ENCODE measurements at places on chromosomes 2 and 18. TPM values are rescaled to one million over a fixed set of nuclear protein-coding genes. Genes with fewer than 3 reads are reported as not detected.

TMBIM1 gene
- total RNA-seq = 177 TPM

SLC38A11 gene
- total RNA-seq = 0.09 TPM

ERICH2 gene
- not detected for total RNA-seq

SERPINB12 gene
- total RNA-seq = not detected

ITGA4 gene
- total RNA-seq = 7.7 TPM

DSEL gene
- total RNA-seq = 1.3 TPM

DOK6 gene
- 0.09 TPM for total RNA-seq

UGT1A3 gene
- total RNA-seq = 0.78 TPM

PROM2 gene
- 0.43 TPM for total RNA-seq

TUBB8B gene
- total RNA-seq = not detected

CSRNP3 gene
- total RNA-seq = 0.75 TPM

LOXL3 gene
- 0.81 TPM for total RNA-seq

CKAP2L gene
- 14.0 TPM for total RNA-seq

- DNase-seq = no peak
Observed at GRCh38 chr2:99356853-99357252, 19.7 kb downstream of the EIF5B start.

DNA sequence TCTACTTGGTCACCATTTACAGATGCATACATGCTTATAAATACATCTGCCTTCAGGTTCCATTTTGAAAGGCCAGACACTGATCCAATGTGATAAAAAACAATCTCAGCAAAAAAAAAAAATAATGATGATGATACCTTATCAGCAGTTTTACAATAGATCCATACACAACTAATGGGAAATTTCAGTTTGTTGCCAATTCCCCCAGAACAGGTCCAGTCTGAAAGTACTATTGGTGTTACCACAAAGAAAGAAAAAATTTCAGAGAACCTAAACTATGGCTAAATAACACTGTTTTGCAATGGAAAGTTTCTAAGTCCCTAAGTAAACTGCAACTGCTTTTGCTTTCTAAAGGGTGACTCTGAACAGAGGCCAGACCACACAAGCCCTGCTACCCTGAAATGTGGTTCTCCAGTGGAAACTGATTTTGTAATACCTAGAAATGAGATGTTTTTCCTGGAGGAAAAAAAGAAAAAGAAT, 54.1 kb downstream of the LPIN2 start:
- DNase-seq = no peak

- no peak for DNase-seq
Observed at GRCh38 chr2:67626656-67627055, 229.5 kb downstream of the ETAA1 start.

DNA sequence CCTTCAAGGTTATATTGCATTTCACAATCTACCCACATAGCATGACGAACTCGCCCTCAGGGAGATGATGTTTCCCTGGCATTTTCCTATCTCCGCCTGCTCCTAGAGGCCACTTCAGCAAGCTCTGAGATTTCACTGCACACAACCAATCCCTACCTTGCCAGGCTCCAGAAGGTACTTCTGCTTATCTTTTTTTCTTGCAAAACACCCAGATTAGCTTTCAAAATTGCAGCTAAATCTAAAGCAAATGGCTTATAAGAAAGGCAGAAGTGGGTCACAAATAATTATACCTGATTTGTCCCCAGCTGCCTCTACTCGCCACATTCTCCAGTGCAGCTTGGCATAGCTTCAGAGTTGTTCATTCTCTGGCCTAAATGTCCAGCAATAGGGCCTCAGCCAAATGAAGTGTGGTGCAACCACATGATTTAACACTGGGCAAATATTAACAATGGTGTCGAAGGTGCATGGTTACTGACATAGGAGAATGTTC, 32.4 kb upstream of the MRPL19 start:
- DNase-seq = no peak

- no peak for DNase-seq
Observed at GRCh38 chr2:152492911-152493310, 157.9 kb downstream of the FMNL2 start.

DNA sequence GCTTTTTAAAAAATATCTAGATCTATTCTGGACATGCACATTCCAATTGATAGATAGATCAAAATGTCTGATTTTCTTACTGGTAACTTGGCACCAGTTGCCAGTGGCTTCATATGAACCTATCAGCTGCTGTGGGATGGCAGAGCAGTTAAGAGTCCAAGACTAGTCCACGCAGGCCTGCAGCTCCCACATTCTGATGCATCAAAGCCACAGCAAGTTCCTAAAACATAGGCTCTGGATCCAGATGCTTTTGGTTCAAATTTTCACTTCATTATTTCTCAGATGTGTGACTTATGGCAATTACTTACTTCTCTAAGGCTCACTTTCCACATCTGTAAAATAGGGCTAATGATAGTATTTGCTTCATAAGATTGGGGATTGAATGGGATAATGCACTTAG, 48.0 kb upstream of the CYP1B1 start:
- DNase-seq = no peak

GRCh38 chr18:12236934-12237832, 17.0 kb upstream of the CIDEA start:
- peak; percentile 34 for DNase-seq

DNA sequence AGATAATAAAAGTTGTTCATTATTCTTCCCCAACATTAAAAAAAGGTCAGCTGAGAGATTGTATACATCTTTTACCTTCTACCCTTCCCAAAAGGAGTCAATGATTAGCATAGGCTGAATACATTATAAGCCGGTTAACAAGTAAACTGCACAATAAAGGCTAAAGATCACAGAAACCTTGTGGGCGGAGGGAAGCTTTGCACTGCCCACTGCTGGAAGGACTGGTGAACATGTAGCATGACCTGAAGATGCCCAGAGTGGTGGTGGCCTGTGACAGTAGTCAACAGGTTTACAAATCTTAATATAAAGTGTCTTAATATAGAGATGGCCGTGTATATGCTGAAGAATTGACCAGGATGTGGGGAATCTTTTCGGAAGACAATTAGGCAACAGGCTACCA, 35.6 kb downstream of the ARL5A start:
- no peak for DNase-seq

GRCh38 chr18:59834267-59834666, 65.5 kb upstream of the PMAIP1 start:
- DNase-seq = no peak

DNA sequence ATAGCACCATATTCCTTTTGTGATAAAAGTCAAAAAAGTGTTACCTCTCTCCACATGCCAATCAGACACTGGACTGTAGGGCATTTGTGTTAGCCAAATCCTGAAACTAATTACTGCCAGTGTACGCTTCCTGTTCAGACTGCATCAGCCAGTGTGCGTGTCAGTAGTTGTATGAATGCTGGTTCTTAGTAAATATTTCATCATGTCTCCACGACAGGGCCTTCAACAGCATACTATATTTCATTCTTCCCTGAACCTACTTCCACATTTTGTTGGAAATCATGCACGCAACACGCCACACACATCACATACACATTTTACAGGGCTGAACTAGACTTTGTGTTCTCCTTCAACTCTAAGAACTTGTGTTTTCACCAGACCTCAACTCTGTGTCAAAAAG, 77.5 kb downstream of the EPB41L3 start:
- no peak for DNase-seq

GRCh38 chr18:25704071-25704470, 352.1 kb upstream of the ZNF521 start:
- DNase-seq = no peak

GRCh38 chr18:36744261-36744876, 84.4 kb downstream of the TPGS2 start:
- no peak for DNase-seq

- DNase-seq = no peak
Observed at GRCh38 chr2:20129331-20130159, 78.1 kb upstream of the LAPTM4A start.

DNA sequence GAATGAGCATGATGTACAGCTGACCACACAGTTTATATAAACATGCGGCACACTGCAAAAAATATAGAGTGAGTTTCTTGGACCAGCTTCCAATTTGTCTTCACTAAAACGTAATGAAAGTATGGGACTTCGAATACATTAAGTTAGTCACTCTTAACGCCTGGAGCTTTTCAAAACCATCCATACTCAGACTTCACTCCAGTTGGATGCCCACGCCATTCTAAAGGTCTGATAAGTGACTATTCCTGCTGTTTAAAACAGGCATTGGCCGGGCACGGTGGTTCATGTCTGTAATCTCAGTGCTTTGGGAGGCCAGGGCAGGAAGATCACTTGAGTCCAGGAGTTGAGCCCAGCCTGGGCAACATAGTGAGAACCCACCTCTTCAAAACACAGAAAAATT, 84.6 kb downstream of the MYL12B start:
- no peak for DNase-seq

DNA sequence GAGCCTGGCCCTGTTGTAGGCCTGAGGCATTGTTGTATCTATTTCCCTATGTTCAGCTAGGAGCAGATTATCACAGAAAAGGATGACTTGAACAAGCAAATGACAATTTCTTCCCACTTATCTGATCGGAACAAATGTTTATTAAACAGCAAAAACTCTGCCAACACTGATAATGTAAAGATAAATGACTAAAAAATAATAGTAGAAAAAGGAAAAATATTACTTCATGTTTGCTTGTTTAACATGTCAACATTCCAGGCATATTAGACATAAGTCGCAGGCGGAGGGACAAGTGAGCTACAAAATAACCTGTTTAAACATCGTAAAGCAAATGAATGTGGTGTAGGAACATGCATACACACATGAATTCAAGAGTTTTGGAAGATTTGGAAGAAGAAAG, 257.9 kb downstream of the TMX3 start:
- DNase-seq = no peak

GRCh38 chr2:31688282-31688681, 107.5 kb upstream of the SRD5A2 start:
- no peak for DNase-seq

GRCh38 chr2:195863564-195863963, 205.1 kb downstream of the DNAH7 start:
- DNase-seq = no peak

DNA sequence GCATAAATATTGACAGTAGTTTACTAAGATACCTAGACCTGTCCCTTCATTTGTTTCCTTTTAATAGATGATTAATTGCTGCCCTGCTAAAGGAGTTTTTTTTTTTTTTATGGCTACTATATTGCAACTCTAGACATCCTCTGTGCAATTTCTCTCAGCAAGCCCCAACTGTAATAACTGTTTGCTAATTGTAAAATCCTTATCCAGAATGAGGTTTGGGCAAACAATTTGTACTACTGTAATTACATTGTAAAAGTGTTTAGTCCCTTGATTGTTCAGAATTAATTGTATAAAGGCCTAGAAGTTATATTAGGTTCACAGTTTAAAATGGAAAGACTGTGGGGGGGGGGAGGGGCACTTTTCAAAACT, 3.7 kb upstream of the MEIS1 start:
- DNase-seq = no peak

GRCh38 chr2:10285556-10286198, 17.0 kb upstream of the HPCAL1 start:
- DNase-seq = peak; percentile 99

- DNase-seq = no peak
Observed at GRCh38 chr2:60391230-60391629, 162.2 kb downstream of the BCL11A start.

DNA sequence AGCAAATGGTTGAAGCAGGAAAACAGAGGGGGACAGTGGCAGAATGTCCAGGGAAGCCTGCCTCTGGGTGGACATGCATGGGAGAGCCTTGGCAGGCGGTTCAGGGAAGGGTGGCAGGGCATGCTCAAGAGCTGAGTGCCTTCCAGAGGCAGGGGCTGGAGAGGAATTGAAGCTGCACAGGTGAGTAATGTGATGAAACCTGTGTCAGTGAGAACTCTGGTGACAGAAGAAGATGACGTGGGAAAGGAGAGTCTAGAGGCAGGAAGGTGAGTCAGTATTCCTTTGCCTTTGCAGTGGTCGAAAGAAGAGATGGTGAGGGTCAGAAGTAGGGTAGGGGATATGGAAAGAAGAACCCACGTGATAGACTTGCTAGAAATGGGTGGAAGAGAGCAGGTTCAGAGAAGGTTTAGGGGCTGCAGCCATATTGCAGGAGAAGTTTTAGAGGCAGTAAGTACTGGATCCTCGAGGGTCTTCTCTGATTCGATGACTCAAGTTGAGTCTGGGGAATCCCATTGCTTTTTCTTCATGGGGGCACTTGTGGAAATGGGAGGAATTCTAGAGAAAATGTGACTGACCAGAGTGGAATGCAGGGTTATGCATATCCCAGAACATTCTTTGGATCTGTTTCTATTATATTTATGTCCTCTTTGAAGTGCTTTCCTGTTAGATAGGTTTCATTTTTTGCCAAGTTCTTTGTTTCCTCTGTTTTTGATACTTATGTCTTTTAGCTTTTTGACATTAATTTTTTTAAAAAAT, 37.4 kb downstream of the TMEM87B start:
- no peak for DNase-seq

DNA sequence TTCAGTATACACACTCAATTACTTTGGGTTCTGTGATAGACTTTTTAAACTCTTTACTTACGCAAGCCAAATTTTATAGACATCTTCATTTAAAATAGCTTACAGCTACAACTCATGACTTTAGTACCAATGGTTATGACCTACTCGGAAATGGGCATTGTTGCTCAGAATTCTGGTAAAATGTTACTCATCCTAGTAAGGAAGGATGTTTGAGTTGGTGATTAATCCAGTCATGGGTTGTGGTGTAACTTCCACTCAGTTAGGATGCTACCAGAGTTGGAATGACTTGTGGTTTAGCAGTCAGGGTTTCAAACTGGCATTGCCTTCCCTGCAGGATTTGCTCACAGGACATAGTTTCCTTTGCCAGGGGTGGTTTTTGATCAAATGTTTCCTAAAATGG, 7.4 kb upstream of the NPC1 start:
- peak; percentile 61 for DNase-seq

DNA sequence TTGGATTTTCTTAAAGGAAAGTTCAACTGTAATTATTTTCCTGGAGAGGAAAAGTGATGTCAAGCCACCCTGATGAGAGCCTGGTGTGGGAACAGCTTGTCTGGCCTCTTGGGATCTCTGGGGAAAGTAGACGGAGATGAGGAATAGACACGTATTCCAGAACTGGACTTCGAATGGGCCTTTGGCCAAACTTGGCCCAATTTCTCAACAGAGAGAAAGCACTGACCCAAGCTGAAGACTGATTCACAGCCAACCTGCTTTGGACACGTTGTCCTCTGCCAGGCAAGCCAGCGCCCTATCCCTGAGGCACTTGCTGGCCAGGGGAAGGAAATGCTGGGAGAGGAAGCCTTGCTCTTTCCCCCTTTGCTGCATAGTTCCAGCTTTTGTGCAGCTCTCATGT, 70.8 kb upstream of the CTAGE1 start:
- DNase-seq = no peak

GRCh38 chr2:221050020-221050795, 521.9 kb downstream of the EPHA4 start:
- DNase-seq = no peak

- no peak for DNase-seq
Observed at GRCh38 chr2:240794178-240794721, 25.8 kb downstream of the KIF1A start.

- no peak for DNase-seq
Observed at GRCh38 chr2:200172521-200172920, 134.0 kb upstream of the SPATS2L start.

DNA sequence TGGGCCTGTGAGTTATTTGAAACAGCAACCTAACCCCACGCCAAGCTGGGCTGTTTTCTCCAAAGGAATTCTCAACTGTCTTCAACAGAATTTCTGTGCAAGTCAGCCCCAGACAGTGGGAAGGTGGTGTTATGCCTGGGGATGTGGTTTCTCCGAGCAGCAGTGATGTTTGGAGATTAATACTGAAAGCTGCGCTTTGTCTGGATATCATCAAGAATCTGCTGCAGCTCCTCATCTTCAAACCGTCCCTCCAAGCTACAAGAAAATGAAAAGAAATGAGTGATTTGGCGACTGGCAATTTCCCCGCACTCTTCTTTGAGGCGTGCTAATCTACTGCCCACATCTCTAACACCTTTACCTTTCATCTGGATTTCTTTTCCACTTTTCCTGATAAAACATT, 10.0 kb downstream of the POLR2D start:
- DNase-seq = no peak

All from Caki2 (cell line).